Caco-2 (cell line): ENCODE measurements at places on chromosomes 13 and 19.

DNA sequence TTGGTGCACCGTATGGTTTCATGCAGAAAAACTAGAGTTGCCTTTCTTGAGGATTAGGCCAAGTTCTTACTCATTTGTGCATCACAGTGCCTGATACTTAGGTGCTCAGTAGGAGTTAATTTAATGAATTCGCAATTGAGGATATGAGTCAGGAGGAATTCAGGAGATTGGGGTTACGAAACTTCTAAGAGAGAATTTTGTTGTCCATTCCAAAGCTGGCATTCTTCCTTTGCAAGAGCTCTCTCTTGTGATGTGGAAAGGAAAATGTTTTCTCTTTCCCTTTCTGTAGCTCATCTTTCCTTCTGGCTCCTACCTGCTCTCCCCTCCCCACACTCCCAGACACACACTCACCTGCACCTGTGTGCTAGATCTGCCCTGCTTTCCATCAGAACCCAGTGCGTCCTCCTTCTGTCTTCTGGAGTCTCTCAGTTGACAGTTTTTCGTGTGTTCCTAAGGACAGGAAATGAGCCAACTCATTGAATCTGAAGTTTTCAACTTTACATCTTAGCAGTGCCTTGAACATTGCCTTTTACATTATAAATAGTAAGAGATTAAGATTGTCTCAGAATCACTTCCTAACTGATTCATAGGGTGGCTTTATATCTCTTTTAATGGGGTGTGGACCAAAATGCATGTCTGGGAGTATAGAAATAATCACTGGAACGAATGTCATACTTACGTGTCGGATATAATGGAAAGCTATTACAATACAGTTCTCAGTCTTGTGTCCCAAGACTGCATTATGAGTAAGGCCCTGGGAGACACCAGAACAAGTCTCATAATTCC, 19.7 kb upstream of the ERCC5 start:
- DNase-seq: no peak

GRCh38 chr13:75489502-75490263, 7.7 kb upstream of the TBC1D4 start:
- DNase-seq: no peak

- no peak for DNase-seq
These were observed 358.1 kb downstream of the MYO16 start for GRCh38 chr13:108987517-108987916.

- no peak for DNase-seq
These were observed 9.5 kb downstream of the C13orf46 start for GRCh38 chr13:113964251-113964995.

DNA sequence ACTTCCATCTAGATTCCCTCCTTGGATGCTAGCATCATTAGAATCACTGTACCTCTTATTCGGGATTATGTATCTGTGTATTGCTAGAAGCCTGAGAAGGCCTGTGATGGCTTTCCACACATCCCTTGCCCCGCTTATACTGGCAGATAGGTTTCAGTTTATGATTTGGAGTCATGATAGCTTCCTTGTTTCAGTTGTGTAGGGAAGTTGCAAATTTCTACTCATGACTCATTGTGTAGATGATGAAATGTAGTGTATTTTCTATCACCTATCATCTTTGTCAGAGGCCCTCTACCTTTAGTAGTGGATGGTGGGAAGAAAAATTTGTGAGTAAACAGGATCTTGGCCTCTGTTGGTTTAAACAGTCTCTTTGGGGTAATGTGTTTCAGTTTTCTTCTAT, 165.2 kb downstream of the GGACT start:
- DNase-seq: no peak
